ENCODE measurements at places on chromosomes 3 and 15. TPM values are rescaled to one million over a fixed set of nuclear protein-coding genes. Genes with fewer than 3 reads are reported as not detected.

- no peak for DNase-seq
Observed at GRCh38 chr3:35120026-35120425, 519.3 kb upstream of the ARPP21 start.

GRCh38 chr15:33959844-33960548 lies 8.3 kb upstream of the CHRM5 start:
- no peak for DNase-seq

DNA sequence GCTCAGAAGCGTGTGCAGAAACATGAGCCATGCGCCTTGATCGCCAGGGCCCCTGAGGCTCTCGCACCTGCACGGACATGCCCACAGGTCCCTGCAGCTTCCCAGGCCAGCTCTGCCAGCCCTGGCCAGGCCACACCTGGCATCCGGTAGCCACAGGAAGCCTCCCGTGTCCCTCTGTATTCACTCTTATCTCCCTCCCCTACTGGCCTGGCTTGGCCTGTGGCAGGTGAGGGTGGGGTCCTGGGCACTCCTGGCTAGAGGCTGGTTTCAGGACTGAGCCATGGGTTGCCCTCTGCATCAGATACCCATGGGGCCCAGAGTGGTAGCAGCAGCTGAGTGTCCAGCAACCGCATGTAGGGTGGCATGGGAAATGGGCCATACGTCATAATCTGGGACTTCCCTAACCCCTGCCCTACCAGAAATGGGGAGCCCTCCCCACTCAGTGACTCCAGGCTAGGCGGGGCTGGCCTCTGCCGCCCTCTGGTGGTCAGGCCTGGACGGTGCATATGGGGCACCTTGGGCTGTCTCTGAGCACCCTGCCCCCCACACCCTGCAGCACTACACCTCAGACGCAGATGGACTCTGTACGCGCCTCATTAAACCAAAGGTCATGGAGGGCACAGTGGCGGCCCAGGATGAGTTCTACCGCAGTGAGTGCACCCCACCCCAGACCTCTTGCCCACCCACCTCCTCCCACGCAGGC lies 12.6 kb upstream of the LMAN1L start:
- peak; percentile 53 for DNase-seq

Gene HERC2
- total RNA-seq, result 37.7 TPM

GRCh38 chr3:180252683-180253082 lies 215.9 kb upstream of the PEX5L start:
- no peak for DNase-seq

Gene CHRNA3
- not detected for total RNA-seq

DNA sequence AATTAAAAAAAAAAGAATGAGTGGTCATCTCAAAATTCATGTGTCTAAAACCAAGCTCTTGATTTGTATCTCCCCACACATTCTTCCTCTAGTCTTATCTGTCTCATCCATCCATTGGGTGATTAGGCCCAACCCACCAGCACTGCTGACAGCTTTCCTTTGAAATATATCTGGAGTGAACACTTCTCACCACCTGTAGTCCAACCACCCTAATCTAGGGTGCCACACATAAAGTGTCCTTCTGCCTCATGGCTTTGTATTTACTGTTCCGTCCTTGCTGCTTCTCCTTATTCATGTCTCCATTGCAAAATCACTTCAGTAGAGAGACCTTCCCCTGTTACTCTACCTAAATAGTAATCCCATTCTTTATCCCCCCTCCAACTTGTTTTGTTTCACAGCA lies 82.4 kb upstream of the PTX3 start:
- DNase-seq, result no peak

Gene CCDC39
- not detected for total RNA-seq

Gene CIB2
- total RNA-seq, result 1.3 TPM

DNA sequence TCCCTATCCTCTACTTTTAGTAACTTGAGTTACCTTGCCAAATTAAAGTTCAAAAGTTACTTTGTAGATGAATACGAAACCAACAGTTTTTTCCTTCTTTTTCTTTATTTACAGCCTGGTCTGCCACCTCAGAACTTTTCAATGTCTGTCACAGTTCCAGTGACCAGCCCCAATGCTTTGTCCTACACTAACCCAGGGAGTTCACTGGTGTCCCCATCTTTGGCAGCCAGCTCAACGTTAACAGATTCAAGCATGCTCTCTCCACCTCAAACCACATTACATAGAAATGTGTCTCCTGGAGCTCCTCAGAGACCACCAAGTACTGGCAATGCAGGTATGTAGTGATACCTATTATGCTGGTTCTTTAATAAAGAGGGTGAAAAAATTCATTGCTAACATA lies 59.0 kb downstream of the LYSMD4 start:
- DNase-seq, result no peak

Gene NRROS
- total RNA-seq, result 0.10 TPM

Gene RTP3
- not detected for total RNA-seq

DNA sequence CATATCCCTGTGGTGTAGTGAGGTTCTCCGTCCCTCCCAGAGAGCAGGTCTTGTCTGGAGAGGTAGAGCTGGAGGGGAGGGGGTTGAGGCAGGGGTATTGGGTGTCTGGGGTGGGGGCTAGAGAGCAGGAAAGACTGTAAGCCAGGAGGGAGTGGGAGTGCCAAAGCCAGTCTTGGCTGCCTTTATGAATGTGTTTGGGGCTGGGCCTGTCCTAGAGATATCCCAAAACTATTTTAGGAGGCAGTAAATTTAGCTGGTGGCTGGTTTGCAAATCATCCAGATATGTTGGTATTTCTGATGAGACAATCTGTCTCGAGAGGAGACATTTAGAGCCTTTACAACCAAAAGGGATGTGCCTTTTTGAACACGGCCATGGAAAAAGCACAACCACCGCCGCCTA lies 166.6 kb downstream of the TLE3 start:
- DNase-seq, result no peak

Gene LNP1
- total RNA-seq, result 1.6 TPM

GRCh38 chr3:130849091-130849552 lies 44.8 kb upstream of the ATP2C1 start:
- no peak for DNase-seq

DNA sequence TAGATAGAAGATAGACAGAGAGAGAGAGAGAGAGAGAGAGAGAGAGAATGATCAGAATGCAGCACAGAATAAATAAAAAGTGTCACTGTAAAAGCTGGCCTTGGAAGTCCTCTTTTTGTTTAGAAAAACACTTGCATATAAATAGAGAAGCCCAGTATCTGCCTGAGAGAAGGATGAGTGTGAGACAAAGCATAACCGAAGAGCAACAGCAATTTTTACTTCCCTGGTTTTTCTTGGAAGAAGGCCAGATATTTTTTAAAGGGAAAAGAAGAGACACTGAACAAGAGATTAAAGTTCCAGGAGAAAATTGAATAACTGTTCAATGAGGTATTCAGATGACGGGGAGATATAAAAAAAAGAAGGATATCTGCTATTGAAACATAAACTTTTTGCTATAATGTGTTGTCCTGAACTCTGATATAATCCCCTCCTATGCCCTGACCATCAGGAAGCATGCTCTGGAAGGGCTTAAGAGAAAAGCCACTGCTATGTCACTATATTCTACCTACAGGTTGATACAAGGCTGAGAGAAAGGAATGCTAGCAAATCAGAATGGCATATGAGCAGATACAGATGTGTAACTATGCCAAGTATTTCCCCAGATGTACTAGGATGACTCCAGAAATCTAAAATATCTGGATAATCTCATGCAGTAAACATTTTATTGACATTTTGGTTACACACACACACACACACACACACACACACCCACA lies 358.9 kb downstream of the RBMS3 start:
- DNase-seq, result no peak

GRCh38 chr3:42515391-42515916 lies 13.0 kb downstream of the VIPR1 start:
- DNase-seq, result no peak

GRCh38 chr15:51969728-51970127 lies 1.9 kb downstream of the LEO1 start:
- DNase-seq, result peak; percentile 74

Gene SLC7A14
- total RNA-seq, result 0.11 TPM

DNA sequence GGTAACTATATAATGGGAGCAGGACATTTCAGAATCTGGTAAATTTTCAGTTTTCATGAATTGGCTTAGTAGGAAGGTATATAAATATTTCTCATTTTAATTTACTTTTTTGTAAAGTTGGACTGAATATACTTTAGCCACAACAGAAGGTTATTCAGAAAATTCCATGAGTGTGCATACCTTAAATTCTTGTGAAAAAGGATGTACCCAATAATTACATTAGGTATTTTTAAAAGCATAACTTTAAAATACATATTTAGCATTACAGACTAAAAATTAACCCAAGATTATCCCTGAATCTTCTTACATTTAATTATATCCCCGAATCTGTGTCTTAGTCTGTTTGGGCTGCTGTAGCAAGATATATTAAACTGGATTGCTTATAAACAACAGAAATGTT lies 24.9 kb upstream of the ATP11B start:
- DNase-seq, result no peak

Gene UTS2B
- total RNA-seq, result 0.69 TPM

DNA sequence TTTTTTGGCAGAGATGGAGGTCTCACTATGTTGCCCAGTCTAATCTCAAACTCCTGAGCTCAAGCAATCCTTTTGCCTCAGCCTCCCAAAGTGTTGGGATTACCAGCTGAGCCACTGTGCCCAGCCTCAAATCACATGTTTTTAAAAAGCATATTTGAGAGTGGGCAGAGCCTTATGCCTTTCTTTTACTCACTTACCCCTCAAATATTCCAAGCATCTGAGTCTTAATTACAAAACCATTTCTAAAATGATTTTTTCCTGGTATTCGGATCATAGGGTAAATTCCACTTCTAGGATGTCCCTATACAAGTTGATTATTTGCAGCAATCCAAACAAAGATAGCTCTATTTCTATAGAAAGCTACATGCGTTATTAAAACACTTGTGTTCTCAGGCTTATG lies 106.1 kb downstream of the RFTN1 start:
- DNase-seq, result no peak

- no peak for DNase-seq
Observed at GRCh38 chr3:184005941-184006507, 11.7 kb downstream of the ABCC5 start.

Gene AMOTL2
- total RNA-seq, result 295 TPM

Gene ECT2
- total RNA-seq, result 52.8 TPM

GRCh38 chr3:64668582-64669510 lies 19.0 kb downstream of the ADAMTS9 start:
- DNase-seq, result no peak

DNA sequence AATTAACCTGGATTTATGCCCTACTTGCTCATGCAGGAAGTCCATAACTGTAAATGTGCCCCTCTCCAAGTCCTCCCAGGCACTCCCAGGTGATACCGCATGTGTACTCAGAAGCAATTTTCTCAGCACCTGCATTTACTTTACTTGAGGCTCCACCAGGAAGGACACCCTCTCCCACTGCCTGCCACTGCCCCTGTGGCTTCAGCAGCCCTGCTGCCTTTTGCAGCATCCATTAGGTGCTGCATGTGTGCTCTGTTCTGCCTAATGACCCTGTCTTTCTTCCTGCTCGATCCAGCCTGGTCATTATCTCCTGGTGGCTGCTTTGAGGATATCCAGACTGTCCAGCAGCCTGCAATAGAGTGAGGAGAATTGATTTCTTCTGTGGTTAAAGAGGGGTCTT lies 107.6 kb upstream of the SEMA6D start:
- DNase-seq, result no peak

Gene PLSCR5
- not detected for total RNA-seq

DNA sequence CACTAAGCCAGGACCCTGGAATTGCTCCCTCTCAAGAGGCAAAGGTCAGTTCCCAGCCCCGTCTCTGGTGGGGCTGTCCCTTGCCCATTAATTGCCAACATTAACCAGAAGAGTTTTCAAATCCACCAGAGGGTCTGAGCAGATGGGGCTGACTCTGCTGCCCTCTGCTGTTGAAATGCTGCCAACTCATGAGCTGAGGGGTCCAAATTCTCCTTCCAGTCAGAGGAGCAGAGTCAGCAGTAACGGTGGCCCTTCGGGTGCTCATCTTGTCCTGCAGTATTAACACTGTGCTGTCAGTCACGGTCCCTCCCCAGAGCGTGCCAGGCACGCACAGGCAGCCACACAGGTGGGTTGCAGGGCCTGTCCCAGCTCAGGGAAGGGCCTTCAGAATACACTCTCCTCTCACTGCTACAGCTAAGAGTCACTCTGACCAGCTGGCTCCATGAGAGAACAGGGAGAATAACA lies 10.7 kb upstream of the SPTBN5 start:
- peak; percentile 49 for DNase-seq

Gene HRG
- total RNA-seq, result not detected

GRCh38 chr3:152731511-152731910 lies 103.4 kb upstream of the P2RY1 start:
- no peak for DNase-seq

DNA sequence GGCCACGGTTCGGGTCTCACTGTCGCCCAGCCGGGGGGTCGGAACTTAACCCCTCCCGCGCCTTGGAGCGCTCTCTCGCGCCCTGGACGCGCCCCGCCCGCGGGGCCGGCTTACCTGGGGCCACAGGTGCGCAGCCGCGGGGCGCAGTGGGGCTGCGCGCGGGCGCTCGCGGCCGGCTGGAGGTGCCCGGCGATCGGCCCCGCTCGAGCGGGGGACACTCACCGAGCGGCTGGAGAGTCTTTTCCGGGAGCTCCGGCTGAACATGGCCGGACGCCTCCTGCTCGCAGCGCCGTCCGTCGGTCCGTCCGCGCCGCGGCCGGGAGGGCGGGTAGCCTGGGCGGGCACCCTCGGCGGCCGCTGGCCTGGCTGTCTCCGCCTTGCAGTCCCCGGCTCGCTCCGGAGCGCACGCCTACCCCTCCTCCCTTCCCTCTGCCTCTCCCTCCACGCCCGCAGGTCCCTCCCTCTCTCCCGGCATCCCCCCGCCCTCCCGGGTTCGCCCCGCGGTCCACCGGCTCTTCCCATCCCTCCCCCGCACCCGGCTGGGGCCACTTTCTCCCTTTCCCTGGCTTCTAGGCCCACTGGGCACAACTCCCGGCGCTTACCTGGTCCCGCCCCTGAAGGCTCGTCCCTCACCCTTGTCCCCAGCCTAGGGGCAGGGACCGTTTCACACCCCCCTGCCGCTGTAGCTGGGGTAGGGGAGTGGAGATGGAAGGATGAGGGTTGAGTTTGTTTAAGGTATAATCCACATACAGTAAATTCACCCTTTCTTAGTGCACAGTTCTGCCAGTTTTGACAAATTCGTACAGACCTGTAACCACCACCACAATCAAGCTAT lies 220.1 kb upstream of the PRICKLE2 start:
- DNase-seq, result no peak

DNA sequence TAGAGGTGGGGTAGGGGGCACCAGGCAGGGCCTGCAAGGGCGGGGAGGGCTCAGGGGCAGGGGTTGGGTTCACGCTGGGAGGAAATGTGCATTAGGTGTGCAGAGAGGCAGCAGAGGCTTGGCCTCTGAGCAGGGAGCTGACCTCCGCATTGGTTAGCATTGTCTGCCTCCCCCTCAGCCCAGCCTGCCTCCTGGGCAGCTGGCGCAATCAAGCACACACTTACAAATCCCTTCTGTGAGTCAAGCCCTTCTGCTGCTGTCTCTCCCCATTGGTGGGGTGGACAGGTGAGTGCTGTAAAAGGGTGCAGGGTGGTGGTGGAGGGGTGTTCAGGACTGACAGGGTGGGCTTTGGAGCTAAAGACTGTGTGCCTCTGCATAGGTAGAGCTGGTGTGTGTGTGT lies 9.3 kb downstream of the LOXL1 start:
- no peak for DNase-seq

Gene KIF7
- 25.7 TPM for total RNA-seq

Data from HFFc6 (cell line).